Mesenteric fat pad (tissue), 1 donor: ENCODE measurements at places on chromosomes 1 and 21. TPM values are rescaled to one million over a fixed set of nuclear protein-coding genes. Genes with fewer than 3 reads are reported as not detected.

The NUP210L gene
- not detected for total RNA-seq

- DNase-seq = no peak
These were observed 10.4 kb downstream of the TARBP1 start for GRCh38 chr1:234468580-234468979.

- DNase-seq = no peak
These were observed 3.4 kb downstream of the OR2T11 start for GRCh38 chr1:248631354-248632008.

DNA sequence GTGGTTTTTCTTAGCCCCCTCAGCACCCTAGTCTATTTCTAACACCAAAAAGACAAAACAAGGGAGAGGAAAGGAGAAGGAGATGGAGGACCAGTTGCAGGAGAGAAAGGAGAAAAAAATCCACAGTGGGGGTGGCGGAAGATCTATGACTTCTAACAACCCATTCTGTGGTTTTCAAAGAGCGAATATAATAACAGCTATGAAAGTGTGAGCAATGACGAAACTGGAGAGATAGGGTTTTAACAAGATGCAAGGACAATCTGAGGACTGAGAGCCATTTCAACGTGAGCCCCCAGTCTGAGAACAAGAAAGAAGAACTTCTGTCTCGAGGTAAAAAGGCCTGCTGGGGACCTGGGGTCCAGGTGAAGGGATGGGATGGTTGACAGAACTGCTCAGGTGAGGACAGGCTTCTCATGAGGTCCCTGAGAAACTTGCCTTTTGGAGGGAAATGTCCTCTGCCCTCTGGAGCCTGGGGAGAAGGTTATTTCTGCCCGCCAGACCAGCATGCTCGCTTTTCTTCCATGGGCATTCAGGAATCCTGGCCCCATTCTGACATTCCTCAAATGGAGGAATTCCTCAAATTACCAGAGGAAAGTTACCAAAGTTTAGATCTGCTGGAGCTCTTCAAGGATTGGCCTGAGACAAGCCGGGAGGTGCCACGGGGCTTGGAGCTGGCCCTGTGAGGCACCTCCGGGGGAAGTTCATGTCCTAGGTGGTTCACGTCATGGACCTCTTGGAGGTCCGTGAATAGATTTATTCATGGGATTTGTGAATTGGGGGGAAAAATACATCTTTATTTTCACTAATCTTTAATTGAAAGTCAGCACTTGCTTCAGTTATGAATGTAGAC lies at the start of gene CD160:
TSS of gene CD160 (plus strand) at position 270 of the 850 bp plus-strand sequence. CDS start 8,829 bp downstream, outside the sequence.
- no peak for DNase-seq

- DNase-seq = no peak
These were observed 47.0 kb upstream of the DIP2A start for GRCh38 chr21:46411691-46412090.

- DNase-seq = peak; percentile 97
These were observed 2.4 kb downstream of the RUSC1 start for GRCh38 chr1:155322953-155323728.

- DNase-seq = no peak
These were observed 93.1 kb downstream of the RIPK4 start for GRCh38 chr21:41673596-41674335.

DNA sequence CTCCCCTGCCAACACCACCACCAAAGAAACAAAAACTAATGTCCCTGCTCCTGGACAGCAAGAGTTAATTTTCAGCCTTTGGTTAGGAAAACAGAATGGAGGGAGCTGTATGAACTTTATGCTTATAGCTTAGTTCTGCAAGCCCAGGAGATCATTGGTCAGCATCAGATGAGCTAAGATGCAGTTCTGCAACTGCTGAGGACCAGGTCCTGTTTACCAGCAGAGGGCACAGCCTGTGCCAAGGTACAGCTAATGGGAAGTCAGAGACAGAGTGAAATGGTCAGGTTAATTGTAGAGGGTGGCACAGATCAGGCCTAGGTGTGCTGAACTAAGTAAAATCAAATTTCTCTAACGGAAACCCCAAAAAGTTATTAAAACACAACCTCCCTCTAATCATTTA lies 161.3 kb downstream of the ROR1 start:
- DNase-seq = no peak

DNA sequence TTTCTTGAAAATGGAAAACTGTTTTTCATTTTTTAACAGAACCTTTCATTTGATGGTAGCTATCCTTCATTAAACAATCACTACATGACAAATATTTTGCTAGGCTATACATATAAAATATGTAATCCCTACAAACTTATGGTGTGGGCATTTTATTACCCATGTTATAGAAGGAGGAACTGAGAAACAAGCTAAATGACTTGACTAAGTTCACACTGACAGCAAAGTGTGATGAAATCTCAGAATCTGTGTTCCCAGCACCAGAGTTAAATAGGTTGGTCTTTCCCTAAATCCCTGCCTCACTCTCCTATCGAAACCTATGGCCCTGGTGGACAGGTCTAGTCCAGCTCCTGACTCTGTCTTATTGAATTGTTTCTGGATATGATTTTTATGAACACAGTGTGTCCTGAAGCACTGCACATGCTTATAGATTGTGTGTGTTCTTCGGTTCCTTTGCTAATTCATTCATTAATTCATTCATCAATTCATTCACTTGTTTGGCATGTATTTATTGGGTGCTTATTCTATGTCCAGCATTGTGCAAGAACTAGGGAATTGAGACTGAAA lies 301.0 kb downstream of the GRIK1 start:
- no peak for DNase-seq

GRCh38 chr21:44350773-44351481 lies 2.5 kb upstream of the TRPM2 start:
- peak; percentile 84 for DNase-seq
